ENCODE measurements at places on chromosomes 3 and 15.
A peak's percentile ranks its signal among the peaks of the same experiment; 100 is the strongest.

GRCh38 chr15:59688782-59689625 lies at the start of gene BNIP2:
TSS of gene BNIP2 (minus strand) at chr15:59689320. CDS start at chr15:59682457, 6,863 bp downstream.
- peak; percentile 99 for DNase-seq

DNA sequence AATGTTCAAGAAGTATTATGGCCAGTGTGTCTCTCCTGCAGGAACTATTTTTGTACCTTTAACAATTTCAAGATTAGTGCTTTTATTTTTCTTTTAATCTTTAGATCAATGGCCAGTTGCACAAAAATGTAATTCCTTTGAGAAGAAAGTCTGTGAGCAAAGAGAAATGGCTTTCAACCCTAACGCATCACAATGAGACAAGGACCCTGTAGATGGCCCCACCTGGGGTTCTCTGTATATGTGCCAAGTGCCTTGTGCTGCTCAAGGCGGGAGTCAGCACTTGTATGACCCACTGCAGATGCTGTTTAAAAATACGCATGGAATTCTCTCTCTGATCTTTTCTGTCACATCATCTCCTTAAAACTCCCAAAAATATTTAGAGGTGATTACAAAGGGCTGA lies 453.4 kb downstream of the OCA2 start:
- DNase-seq = no peak

DNA sequence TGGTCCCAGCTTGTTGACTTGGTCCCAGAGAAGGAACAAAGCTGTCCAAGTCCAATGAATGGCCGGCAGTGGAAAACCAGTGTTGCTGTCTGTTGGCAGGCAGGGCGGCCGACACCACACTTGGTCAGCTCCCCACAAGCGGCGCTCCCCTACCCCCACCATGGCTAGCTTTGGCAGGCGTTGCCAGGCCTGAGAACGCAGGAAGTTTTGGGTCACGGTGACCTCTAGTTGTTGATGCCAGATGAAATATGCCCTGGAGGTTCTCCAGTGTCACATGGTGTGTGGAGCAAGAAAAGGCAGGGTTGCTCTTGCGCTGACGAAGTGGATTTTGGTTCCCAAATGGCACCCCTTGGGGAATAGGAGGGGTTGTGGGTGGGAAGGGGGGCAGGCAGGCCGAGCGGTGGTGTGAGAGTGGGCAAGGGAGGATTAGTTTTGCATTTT lies 72.7 kb upstream of the TPRG1 start:
- no peak for DNase-seq

GRCh38 chr15:64146041-64146440 lies 5.5 kb upstream of the SNX22 start:
- DNase-seq = no peak

Measured in inflammatory macrophage treated with lipopolysaccharide for 4 hours (primary cell).